ENCODE measurements at places on chromosomes 3 and 15.

DNA sequence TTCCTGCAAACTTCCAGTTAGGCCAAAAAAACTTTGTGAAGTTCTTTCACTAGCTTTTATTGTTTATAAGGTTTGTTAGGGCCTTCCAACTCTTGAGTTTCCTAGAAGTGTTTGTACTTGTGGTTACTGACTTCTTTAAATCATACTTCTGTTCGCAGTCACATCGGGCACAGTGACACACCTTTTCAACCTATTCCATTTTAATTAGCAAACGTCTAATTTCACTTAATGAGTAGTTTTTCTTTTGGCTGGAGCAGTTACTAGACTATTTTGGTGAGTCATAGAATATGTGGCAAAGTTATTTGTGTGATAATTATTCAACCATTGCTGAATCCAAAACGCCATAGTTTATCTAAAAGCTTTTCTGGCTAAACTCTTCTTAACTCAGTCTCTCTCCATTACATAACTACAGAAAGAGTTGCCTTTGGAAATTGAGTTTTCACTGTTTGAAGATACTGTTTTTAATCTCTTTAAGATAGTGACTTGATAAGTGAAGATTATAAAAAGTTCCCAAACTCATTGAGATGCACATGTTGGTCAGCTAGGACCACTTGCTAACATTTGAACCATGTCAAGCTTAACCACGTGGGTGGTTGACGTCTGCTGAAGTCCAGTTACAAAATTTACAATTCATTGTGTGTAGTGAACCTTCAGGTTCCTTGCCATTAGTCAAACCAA is 21.5 kb downstream of the CNOT10 start:
- H3K27me3 ChIP-seq = no peaks in the 10 kb centered on the region
- no peaks in the 10 kb centered on the region for H3K4me1 ChIP-seq
- H3K4me3 ChIP-seq = no peak overlapping the region
- H3K27ac ChIP-seq = no peak overlapping the region

GRCh38 chr3:155560594-155560993 is 184.3 kb downstream of the PLCH1 start:
- no peaks in the 10 kb centered on the region for H3K27me3 ChIP-seq
- no peaks in the 10 kb centered on the region for H3K36me3 ChIP-seq
- no peak for DNase-seq
- H3K27ac ChIP-seq = no peak overlapping the region

DNA sequence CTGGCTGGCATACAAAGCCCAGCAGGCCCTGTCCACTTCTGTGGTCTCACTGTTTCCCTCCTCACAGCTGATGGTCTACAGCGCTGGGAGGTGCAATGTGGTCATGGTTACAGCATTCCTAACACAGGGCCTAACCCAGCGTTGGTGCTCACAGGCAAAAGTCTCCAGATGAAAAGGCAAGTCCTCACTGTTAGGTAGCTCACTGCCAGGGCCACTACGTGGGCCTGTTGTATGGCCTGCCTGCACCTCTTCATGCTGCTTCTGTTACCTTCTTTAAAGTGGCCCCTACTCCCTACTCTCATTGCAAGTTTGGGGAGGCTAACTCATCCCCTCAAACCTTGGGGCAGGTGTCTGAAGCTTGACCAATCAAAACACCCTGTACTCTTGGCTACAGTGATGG is 31.3 kb downstream of the CCDC13 start:
- H3K4me3 ChIP-seq = no peak overlapping the region
- no peak overlapping the region for H3K27ac ChIP-seq
- H3K36me3 ChIP-seq = no peaks in the 10 kb centered on the region
- no peak for DNase-seq
- no peaks in the 10 kb centered on the region for H3K27me3 ChIP-seq
- H3K4me1 ChIP-seq = peaks cover 8% of the 10 kb centered on the region

DNA sequence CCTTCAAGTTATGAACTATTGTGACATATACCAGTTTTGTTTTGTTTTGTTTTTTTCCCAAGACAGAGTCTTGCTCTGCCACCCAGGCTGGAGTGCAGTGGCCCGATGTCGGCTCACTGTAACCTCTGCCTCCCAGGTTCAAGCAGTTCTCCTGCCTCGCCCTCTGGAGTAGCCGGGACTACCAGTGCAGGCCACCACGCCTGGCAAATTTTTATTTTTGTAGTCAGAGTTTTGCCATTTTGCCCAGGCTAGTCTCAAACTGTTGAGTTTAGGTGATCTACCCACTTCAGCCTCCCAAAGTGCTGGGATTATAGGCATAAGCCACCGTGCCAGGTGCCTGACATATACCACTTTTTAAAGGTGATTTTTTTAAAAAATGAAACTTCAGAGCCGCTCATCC is 74.6 kb downstream of the ARRDC4 start:
- DNase-seq = no peak
- H3K36me3 ChIP-seq = no peaks in the 10 kb centered on the region
- H3K4me1 ChIP-seq = no peaks in the 10 kb centered on the region
- H3K27ac ChIP-seq = no peak overlapping the region
- H3K4me3 ChIP-seq = no peak overlapping the region

GRCh38 chr3:134300520-134300919 is 49.9 kb upstream of the RYK start:
- no peaks in the 10 kb centered on the region for H3K4me1 ChIP-seq
- DNase-seq = no peak
- no peaks in the 10 kb centered on the region for H3K36me3 ChIP-seq
- no peak overlapping the region for H3K4me3 ChIP-seq
- H3K27me3 ChIP-seq = no peaks in the 10 kb centered on the region

GRCh38 chr15:63258658-63259057 is 18.7 kb upstream of the APH1B start:
- no peaks in the 10 kb centered on the region for H3K27me3 ChIP-seq
- no peak for DNase-seq
- H3K36me3 ChIP-seq = peaks cover 21% of the 10 kb centered on the region
- H3K27ac ChIP-seq = no peak overlapping the region
- no peaks in the 10 kb centered on the region for H3K4me1 ChIP-seq
- H3K4me3 ChIP-seq = no peak overlapping the region

- no peak overlapping the region for H3K4me3 ChIP-seq
- no peak for DNase-seq
- no peaks in the 10 kb centered on the region for H3K27me3 ChIP-seq
- H3K4me1 ChIP-seq = no peaks in the 10 kb centered on the region
Measured at GRCh38 chr15:95470529-95470928, 860.0 kb upstream of the NR2F2 start.

- no peak overlapping the region for H3K27ac ChIP-seq
- H3K36me3 ChIP-seq = peaks cover 11% of the 10 kb centered on the region
- H3K4me1 ChIP-seq = no peaks in the 10 kb centered on the region
- DNase-seq = no peak
- no peak overlapping the region for H3K4me3 ChIP-seq
Measured at GRCh38 chr3:172359231-172359630, 89.0 kb downstream of the GHSR start.

DNA sequence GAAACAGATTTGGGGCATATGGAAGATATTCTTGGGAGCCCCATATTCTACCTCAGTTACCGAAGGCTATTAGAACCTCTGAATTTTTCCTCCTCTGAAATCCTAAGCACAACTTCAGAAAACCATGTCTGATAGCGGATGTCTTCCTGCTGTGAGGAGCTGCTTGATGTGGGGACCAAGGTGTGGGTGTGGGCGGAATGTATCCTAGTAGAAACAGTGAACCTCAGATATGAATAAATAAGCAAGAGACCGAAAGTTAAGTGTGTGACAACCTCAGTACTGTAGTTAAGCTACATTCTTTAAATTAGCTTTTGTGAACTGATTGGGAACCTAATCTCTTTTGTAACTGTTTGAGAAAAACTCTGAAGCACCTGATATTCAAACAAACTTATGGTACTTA is 46.9 kb downstream of the SENP2 start:
- H3K27ac ChIP-seq = no peak overlapping the region
- no peak overlapping the region for H3K4me3 ChIP-seq
- no peaks in the 10 kb centered on the region for H3K4me1 ChIP-seq
- H3K27me3 ChIP-seq = no peaks in the 10 kb centered on the region

GRCh38 chr3:45666757-45667431 is 22.3 kb upstream of the SACM1L start:
- H3K4me1 ChIP-seq = peaks cover 13% of the 10 kb centered on the region
- H3K4me3 ChIP-seq = no peak overlapping the region
- peaks cover 4% of the 10 kb centered on the region for H3K36me3 ChIP-seq
- no peaks in the 10 kb centered on the region for H3K27me3 ChIP-seq

DNA sequence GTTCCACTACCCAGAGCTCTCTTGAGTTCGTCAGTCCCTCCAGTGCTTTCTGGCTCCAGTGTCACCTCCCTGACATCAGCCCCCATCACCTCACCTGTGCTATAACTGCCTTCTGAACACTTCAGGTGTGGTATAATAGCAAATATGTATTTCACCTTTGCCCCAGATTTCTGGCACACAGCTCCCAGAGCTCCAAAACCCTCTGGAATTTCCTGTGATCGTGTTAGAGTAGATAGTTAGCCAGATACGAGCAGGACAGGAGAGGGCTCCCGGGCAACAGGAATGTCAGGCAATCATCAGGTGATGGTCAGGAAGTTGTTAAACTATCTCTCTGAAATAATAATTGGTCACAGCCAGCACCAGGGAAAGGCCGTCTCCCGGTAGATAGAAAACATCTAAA is 22.6 kb upstream of the LIMD1 start:
- H3K36me3 ChIP-seq = no peaks in the 10 kb centered on the region
- H3K27me3 ChIP-seq = no peaks in the 10 kb centered on the region
- peaks cover 3% of the 10 kb centered on the region for H3K4me1 ChIP-seq
- H3K27ac ChIP-seq = no peak overlapping the region
- DNase-seq = no peak
